Hepatocyte (in vitro differentiated cells): ENCODE measurements at places on chromosomes 3 and 15.

GRCh38 chr15:38054488-38054887, 120.0 kb downstream of the TMCO5A start:
- DNase-seq = no peak

DNA sequence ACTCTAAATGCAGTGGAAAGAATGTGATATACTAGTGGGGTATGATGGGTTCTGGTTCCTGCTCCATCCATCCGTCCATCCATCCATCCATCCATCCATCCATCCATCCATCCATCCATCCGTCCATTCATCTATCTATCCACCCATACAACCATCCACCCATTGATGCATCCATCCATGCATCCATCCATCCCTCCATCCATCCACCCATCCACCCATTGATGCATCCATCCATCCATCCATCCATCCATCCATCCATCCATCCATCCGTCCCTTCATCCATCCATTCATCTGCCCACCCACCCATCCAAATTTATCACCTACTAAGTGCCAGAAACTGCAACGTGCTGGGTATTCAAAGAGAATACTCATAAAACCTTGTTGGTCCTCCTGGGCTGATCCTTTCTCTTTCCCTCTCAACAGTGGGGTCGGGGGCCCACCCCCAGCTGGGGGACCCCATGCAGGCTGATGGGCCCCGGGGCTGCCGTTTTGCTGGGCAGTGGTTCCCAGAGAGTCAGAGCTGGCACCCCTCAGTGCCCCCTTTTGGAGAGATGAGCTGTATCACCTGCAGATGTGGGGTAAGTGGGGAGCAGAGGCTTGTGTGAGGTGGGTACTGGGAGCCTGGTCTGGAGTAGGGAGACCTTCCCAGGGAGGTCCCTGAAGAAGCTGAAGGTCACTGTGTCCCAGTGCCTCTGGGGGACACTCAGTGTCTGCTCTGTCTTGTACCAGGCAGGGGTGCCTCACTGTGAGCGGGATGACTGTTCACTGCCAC, 8.5 kb downstream of the CHRD start:
- no peak for DNase-seq

GRCh38 chr3:138872632-138873031, 37.9 kb upstream of the PIK3CB start:
- no peak for DNase-seq

DNA sequence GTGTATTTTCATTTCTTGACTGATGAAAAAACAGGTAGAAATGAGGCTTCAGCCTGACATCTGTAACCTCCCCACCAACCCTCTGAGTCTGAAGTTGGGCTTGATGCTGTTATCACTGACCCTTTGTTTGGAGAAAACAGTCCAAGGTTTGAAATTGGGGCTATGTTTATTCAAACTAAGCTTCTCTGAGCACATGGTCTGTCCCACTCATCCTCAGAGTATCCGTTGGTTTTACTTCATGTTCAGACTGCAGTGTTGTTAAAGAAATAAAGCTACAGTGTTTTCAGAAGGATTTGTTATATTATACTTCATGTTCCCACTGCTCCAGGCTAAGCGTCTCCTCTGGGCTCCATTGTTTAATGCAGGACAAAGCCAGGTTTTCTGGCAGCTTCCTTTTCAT, 6.0 kb downstream of the MAPKBP1 start:
- DNase-seq = peak; percentile 8

DNA sequence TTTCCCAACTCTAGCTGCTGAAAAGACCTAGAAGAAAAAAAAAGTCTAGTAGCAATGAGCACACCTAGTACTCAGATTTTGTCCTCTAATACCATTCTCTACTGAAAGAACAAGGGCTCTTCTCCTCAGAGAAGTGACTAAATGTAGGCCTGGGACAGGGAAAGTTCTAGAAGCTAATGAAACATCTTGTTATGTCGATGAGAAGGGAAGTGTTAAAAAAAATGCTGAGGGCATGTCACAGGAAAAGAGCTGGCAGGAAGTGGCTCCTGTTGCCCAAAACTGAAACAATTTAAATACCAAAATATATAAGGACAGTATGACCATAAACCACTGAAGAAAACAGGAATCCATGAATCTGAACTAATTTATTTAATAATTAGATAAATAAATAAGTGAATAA, 581.4 kb upstream of the TBL1XR1 start:
- DNase-seq = no peak

- DNase-seq = no peak
Measured at GRCh38 chr3:169268286-169268776, 395.2 kb downstream of the MECOM start.

- DNase-seq = peak; percentile 93
Measured at GRCh38 chr3:3799173-3800079, at the start of gene LRRN1. LRRN1 (plus strand) TSS chr3:3799431; CDS start chr3:3844642, 45,211 bp downstream.

- DNase-seq = no peak
Measured at GRCh38 chr3:4421121-4421520, 45.9 kb downstream of the SUMF1 start.

DNA sequence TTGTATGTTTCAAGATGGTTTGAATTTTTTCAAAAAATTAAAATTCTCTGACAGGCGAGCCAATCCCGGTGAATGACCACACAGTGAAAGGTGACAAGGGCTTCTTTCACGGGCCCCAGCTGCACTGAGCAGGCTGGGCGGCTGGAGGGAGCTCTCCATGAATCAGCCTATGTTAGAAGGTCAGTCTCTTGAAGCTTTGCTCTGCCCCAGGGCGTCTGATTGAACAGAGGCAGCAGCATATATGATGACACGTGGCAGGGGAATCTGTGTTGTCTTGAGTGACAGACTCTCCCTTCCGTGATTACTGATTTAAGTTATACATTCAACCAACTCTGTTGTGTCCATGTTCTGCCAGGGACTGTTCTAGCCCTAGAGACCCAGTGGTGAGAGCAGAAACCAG, 51.5 kb downstream of the ISG20 start:
- no peak for DNase-seq

DNA sequence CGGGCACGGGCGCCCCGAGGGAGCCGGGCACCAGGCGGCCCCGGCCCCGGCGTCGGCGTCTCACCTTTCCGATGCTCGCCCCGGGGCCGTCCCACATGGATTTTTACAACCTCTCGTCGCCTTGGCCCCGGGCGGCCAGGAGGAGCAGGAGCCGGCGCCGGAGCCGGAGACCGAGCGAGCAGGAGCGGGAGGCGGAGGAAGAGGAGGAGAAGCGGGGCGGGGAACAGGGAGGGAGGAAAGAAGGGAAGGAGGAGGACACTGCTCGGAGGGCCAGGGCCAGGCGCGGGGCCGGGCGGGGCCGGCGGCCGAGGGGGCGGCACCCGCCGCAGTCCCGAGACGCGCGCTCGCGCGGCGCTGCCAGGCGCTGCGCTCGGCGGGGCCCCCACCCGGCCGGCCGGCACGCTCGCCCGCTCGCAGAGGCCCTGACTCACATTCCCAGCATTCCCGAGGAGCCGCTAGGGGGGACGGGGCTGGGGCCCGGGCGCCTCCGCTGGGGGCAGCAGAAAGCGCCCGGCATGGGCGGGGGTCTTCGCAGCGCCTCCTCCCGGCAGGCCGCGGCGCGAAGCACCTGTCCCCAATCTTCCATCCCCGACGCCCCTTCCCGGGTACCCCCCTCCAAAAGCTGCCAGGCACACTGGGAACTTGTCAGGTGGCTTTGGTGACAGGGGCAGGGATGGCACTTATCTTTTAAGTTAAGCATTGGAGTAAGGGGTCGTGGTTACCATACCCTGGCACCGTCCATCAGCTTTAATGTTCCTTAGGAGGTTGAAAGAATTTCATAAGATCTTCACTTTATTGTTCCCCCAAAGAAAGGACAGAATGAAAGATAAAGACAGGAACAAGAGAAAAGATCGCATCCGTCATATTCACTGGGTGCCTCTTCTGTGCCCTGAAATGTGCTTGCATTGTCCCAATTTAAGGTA, at the start of gene ERC2:
TSS of gene ERC2 (minus strand) at position 284 of the 923 bp plus-strand sequence.
- peak; percentile 82 for DNase-seq

DNA sequence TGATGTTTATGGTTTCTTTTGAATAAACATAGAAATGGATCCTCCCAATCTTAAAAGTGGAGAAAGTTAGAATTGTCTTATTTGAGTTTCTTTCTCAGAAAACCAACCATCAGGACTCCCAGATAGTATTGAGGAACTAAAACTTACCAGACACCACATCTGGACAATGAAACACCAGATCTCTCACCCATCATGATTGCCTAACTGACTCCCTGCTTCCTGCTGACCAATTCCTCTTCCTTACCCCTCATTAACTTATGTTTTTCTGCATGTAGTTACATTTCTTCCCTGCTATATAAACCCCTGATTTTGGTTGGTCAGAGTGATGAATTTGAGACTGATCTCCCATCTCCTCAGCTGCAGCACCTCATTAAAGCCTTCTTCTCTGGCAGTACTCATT, 242.0 kb upstream of the SETMAR start:
- no peak for DNase-seq

- no peak for DNase-seq
Measured at GRCh38 chr3:75983111-75983510, 197.8 kb upstream of the ZNF717 start.

- DNase-seq = no peak
Measured at GRCh38 chr15:88663141-88663621, 24.4 kb downstream of the ISG20 start.

DNA sequence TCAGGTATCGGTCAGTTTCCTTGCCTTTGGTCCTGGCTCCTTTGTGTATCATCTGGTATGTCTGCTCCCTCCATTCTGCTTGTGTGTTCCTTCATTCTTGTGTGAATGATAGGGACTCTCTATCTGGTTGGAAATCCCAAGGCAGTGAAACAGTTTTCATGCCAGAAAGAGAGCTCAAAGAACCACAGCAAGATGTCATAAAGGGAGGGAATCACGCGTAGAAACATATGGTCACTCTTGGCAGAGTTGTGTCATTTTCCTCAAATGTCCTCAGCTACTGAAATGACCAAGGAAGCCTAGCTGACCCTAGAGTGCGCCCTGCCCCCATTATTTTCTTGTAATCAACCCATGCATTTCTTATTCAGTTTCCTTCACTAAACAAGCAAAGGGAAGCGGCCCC, 48.0 kb downstream of the RASGRP1 start:
- no peak for DNase-seq

- no peak for DNase-seq
Measured at GRCh38 chr3:118910332-118910731, 124.3 kb downstream of the IGSF11 start.

- no peak for DNase-seq
Measured at GRCh38 chr3:100523050-100523760, 30.8 kb downstream of the TMEM45A start.

- no peak for DNase-seq
Measured at GRCh38 chr3:56997675-56998074, 62.8 kb upstream of the SPATA12 start.

GRCh38 chr15:61556037-61556648, 327.0 kb upstream of the RORA start:
- DNase-seq = no peak

DNA sequence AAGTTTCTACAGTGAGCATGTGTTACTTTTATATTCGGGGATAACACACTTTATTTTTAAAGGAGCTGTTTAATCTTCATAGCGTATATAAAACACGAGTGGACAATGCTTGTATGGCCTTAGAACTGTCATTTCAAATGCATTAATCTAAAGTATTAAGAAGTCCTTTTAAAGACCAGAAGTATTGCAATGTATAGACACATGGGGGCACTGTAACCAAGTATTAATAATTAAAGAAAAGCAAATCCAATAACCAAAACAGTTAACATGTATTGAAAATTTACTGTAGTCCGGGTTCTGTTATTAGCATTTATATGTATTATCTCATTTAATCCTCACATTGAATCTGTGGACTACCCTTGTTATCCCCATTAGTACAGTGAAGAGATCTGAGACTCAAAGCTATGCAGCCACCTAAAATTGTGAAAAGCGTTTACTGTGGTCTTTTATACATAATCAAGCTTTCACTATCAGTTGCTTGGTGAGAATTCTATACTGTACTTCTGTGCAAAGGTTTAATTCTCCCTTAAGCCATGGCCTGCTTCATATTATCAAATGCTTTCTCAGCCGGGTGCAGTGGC, 10.1 kb downstream of the ARL14 start:
- DNase-seq = no peak

- DNase-seq = no peak
Measured at GRCh38 chr15:66630801-66631351, 65.1 kb upstream of the LCTL start.

- no peak for DNase-seq
Measured at GRCh38 chr15:43749690-43750345, 3.6 kb downstream of the PDIA3 start.

DNA sequence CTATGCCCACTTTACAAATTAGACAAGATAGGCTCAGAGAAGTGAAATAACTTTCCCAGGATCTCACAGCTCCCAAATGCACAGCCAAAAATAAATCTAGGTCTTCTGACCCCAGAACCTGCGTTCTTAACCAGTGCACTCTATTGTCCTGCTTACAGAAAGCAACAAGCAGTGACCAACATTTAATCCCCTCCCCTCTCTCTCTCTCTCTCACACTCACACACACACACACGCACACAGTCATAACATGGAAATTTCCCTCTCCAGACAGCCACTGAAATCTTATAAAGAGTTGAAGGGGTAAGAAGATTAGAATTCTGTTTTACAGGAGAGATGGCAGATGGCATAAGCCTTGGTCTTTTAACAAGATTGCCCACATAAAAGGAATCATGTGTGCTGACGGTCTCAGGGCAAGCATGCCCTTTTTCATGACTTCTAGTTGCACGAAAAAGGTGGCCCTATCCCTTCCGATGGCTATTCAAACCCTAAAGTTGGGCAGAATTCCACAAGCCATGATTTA, 29.4 kb downstream of the EOGT start:
- DNase-seq = no peak

GRCh38 chr15:82532383-82532990, 7.8 kb downstream of the RPS17 start:
- DNase-seq = no peak

GRCh38 chr3:36482880-36483279, 102.6 kb downstream of the STAC start:
- DNase-seq = no peak

- no peak for DNase-seq
Measured at GRCh38 chr3:31882431-31882830, 98.6 kb downstream of the OSBPL10 start.

- DNase-seq = no peak
Measured at GRCh38 chr3:52784021-52784621, 6.7 kb downstream of the ITIH1 start.

GRCh38 chr3:188037195-188037718, 116.7 kb upstream of the LPP start:
- peak; percentile 80 for DNase-seq

DNA sequence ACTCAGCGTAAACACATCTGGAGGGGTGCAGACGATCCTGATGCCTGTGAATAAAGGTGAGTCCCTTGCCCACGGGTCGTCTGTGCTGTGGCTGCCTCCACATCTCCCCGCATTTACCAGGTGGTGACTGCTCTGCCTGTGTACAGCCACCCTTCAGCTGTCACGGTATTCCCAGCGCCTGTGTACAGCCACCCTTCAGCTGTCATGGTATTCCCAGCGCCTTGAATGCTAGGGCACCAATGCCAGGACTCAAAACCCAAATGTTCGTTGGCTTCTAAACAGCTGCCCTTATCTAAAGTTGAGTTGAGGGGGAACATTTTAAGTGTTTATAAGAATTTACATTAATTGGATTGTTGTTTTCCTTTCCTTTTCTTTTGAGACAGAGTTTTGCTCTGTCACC, 27.4 kb downstream of the MAP6D1 start:
- DNase-seq = no peak
